GM23338 (cell line): ENCODE measurements at places on chromosomes 4 and X. TPM values are rescaled to one million over a fixed set of nuclear protein-coding genes. Genes with fewer than 3 reads are reported as not detected.

STARD8 gene
- 0.74 and 1.0 TPM in 2 replicates for polyA plus RNA-seq

GYPB gene
- polyA plus RNA-seq, result not detected in 2 replicates

PDE5A gene
- polyA plus RNA-seq, result 12.1 and 15.0 TPM in 2 replicates

ZNF732 gene
- 4.6 and 6.0 TPM in 2 replicates for polyA plus RNA-seq

CPZ gene
- polyA plus RNA-seq, result 24.6 and 29.9 TPM in 2 replicates

PUDP gene
- 16.1 and 17.2 TPM in 2 replicates for polyA plus RNA-seq

DCAF4L1 gene
- polyA plus RNA-seq, result 0.37 and 0.55 TPM in 2 replicates

MID2 gene
- 0.31 and 0.84 TPM in 2 replicates for polyA plus RNA-seq

TEX13C gene
- polyA plus RNA-seq, result 0.07 TPM in 1 of 2 replicates, not detected in the other

ERVMER34-1 gene
- polyA plus RNA-seq, result 14.5 and 15.9 TPM in 2 replicates

CCDC110 gene
- 3.9 and 6.7 TPM in 2 replicates for polyA plus RNA-seq

STATH gene
- polyA plus RNA-seq, result not detected in 2 replicates

CENPVL2 gene
- polyA plus RNA-seq, result 2.3 and 2.9 TPM in 2 replicates

SH3RF1 gene
- polyA plus RNA-seq, result 6.2 and 7.8 TPM in 2 replicates

APELA gene
- 112 and 114 TPM in 2 replicates for polyA plus RNA-seq

AGA gene
- polyA plus RNA-seq, result 4.3 and 5.5 TPM in 2 replicates

SYN1 gene
- polyA plus RNA-seq, result 3.6 and 7.1 TPM in 2 replicates

POU3F4 gene
- 1.4 and 1.5 TPM in 2 replicates for polyA plus RNA-seq

C4orf50 gene
- polyA plus RNA-seq, result 0.06 TPM in 1 of 2 replicates, not detected in the other

GLRB gene
- polyA plus RNA-seq, result 1.1 and 1.3 TPM in 2 replicates

REELD1 gene
- polyA plus RNA-seq, result 0.19 TPM in 1 of 2 replicates, not detected in the other

RTL3 gene
- not detected in 2 replicates for polyA plus RNA-seq

PNMA6F gene
- polyA plus RNA-seq, result 0.06 and 0.09 TPM in 2 replicates

CEP44 gene
- polyA plus RNA-seq, result 9.6 and 12.1 TPM in 2 replicates

CCNI gene
- polyA plus RNA-seq, result 233 and 248 TPM in 2 replicates

NXF2B gene
- 0.28 and 0.74 TPM in 2 replicates for polyA plus RNA-seq

GAGE12C gene
- not detected in 2 replicates for polyA plus RNA-seq

MAOB gene
- 1.1 and 1.3 TPM in 2 replicates for polyA plus RNA-seq

BRCC3 gene
- polyA plus RNA-seq, result 19.9 and 26.7 TPM in 2 replicates

MTTP gene
- polyA plus RNA-seq, result 0.08 and 0.50 TPM in 2 replicates

CCNA2 gene
- 57.9 and 60.5 TPM in 2 replicates for polyA plus RNA-seq

HTN3 gene
- not detected in 2 replicates for polyA plus RNA-seq

FAM236A gene
- not detected in 2 replicates for polyA plus RNA-seq

ITM2A gene
- polyA plus RNA-seq, result 52.8 and 57.0 TPM in 2 replicates

IL2RG gene
- polyA plus RNA-seq, result 0.26 and 0.31 TPM in 2 replicates

PTPN13 gene
- 11.5 and 12.6 TPM in 2 replicates for polyA plus RNA-seq

SLC25A14 gene
- 9.2 and 14.9 TPM in 2 replicates for polyA plus RNA-seq

MAGEA4 gene
- polyA plus RNA-seq, result 0.73 and 1.0 TPM in 2 replicates

SMIM10L2A gene
- 1.4 and 1.7 TPM in 2 replicates for polyA plus RNA-seq

PRRG3 gene
- 3.7 and 5.0 TPM in 2 replicates for polyA plus RNA-seq

FGF5 gene
- not detected in 2 replicates for polyA plus RNA-seq

POU4F2 gene
- not detected in 2 replicates for polyA plus RNA-seq

CLDN34 gene
- polyA plus RNA-seq, result not detected in 2 replicates

TRPC3 gene
- 0.24 and 0.44 TPM in 2 replicates for polyA plus RNA-seq

ADH1A gene
- not detected in 2 replicates for polyA plus RNA-seq

CCNQ gene
- polyA plus RNA-seq, result 19.4 and 23.9 TPM in 2 replicates

PABPC4L gene
- polyA plus RNA-seq, result 1.8 and 2.1 TPM in 2 replicates

KLKB1 gene
- polyA plus RNA-seq, result 6.2 and 8.6 TPM in 2 replicates

ENAM gene
- not detected in 2 replicates for polyA plus RNA-seq

SPARCL1 gene
- 1.7 and 2.4 TPM in 2 replicates for polyA plus RNA-seq

TBC1D8B gene
- polyA plus RNA-seq, result 4.0 and 5.5 TPM in 2 replicates
